ENCODE measurements at places on chromosomes 5 and 9.

DNA sequence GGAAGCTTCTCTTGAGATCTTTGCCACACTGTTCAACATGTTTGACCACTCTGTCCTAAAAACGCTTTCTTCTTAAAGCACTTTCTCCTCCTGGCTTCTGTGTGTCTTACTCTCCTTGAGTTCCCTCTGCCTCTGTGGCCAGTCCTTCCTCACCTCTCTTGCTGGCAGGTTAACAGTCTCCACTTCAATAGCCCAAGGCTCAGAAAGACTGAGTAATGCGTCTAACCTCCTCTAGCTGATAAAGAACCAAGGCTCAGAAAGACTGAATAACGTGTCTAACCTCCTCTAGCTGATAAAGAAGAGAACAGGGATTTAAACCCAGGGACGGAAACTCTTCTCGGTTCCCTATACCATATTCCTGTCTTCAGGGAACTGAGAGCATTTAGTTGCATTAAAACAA is 205.2 kb downstream of the AOPEP start:
- no peak for DNase-seq

GRCh38 chr5:67182301-67182790 is 14.3 kb downstream of the CD180 start:
- peak; percentile 94 for DNase-seq

GRCh38 chr5:104370523-104370922 is 807.9 kb upstream of the NUDT12 start:
- peak; percentile 38 for DNase-seq

- DNase-seq = peak; percentile 17
Measured at GRCh38 chr5:117454716-117455212, 880.1 kb upstream of the SEMA6A start.

DNA sequence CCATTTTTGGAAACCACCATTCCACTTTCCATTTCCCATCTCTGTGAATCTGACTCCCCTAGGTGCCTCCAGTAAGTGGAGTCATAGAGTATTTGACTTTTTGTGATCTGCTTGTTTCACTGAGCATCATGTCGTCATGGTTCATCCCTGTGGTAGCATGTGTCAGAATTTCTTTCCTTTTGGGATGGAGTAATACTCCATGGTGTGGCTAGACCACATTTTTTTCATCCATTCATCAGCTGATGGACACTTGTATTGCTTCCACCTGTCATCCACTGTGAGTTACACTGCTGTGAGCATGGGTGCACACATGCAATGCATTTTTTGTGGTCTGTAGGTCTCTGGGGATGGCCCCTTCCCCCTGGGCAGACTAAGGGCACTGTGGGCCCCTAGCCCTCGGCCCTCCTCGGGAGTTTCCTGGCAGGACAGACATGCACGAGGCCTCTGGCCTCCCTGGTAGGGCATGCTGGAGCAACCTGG is 115.9 kb downstream of the GADD45G start:
- DNase-seq = no peak

DNA sequence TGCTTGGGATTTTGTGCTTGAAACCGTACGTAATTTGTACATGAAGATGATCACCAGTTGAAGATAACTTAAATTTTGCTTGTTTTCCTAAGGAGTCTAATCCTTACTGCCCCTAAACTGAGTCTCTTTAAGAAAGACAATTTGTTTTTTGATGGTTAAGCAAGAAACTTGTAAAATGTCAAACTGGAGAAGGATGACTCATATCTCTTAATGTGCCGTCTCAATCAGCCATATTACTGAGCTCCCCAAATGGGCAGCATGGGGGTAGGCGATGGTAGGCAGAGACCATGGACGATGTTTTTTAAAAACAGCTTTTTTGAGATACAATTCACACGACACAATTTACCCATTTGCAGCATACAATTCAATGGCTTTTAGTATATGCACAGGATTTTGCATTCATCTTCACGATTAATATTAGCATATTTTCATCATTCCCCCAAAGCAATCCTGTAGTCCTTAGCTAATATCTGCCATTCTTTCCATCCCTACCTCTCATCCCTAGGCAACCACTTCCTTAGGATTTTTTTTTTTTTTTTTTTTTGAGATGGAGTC is 14.3 kb downstream of the ARHGAP26 start:
- DNase-seq = no peak

All from choroid plexus epithelial cell (primary cell).